ENCODE measurements at places on chromosomes 1 and 21.

DNA sequence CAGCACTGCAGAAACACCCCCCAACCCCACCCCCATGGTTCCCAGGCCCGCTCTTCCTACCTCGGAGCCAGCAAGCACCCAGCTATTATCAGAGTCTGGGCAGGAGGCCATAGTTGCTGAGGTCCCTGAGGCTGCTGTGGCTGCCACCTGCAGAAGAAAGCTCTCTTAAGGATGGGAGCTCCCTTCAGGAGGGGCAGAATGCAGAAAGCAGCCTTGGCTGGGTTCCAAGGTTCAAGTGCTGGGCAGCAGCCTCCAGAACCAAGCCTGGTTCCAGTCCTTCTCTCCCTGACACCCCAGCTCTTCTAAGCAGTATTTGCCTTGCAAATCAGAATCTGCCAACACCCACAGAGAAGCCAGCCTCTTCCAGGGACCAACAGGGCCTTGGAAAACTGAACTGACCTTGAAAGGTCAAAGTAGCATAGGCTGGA, 2.3 kb downstream of the PBXIP1 start:
- peak; percentile 51 for DNase-seq

DNA sequence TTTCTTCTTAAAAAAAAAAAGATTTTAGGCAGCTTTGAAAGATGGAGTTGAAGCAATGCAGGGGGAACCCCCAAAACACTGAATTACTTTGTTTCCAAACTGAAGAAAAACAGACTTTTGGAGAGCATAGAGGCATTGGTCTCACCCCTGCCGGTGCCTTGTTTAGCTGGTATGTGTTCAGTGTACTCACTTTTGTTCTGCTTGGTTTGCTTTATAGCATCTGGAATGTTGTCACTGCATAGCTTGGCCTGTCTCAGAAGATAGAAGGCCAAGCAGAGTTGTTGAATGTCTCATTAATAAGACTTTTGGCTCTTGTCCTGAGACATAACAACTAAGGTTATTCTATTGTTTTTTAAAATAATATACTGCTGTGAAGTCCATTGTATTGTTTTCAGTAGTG, 6.9 kb downstream of the THRAP3 start:
- DNase-seq, result no peak

DNA sequence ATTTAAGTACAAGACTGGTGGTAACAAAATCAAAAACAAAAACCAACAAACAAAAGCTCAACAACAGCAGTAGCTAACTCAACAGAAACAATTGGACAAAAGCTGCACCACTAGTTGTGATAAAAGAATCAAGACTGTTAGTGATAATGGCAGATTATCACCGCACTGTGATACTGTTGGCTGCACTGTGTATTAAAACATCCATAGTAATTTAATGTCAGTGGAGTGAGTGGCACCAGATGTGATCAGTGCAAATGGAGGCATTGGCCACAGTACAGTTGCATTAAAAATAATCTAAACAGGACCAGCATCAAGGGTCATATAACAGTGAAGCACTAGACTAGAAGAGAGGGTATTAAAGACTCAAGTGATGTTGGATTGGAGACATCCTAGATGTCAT, 1341.3 kb downstream of the MRPL39 start:
- DNase-seq, result no peak

DNA sequence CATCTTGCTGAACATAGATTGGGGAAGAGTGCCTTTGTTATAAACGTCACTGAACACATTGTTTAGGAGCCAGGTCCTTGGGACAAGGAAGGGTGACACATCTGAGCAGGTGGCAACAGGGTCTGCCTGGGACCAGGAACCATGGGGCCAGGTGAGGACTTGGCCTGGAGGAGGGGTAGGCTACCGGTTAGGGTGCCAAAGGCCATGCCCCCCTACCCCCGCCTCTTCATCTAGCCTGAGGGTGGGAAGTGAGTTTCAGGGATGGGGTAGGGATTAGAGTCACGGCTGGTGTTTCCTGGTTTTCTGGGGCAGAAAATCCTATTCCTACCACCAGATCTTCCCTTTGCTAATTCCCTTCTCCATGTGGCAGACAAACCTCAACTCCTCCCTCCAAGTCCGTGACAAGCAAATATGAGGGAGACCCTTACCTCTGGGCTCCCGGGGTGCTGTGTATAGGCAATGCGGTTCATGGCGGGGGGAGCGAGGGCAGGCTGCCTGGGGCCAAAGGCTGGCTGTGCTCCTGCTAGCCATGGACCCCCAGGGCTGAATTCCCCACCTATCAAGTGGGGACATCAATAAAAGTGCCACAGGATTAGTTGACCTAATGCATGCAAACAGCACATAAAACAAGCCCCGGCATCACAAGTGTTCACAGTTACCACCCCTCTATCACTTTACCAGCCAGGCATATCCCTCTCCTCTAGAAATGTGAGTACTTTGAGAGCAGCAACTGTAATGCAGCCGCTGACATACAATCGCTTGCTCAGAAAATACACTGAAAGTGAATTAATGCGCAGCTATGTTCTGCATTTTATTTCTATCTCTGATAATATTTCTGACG, 14.5 kb downstream of the CD247 start:
- DNase-seq, result no peak

DNA sequence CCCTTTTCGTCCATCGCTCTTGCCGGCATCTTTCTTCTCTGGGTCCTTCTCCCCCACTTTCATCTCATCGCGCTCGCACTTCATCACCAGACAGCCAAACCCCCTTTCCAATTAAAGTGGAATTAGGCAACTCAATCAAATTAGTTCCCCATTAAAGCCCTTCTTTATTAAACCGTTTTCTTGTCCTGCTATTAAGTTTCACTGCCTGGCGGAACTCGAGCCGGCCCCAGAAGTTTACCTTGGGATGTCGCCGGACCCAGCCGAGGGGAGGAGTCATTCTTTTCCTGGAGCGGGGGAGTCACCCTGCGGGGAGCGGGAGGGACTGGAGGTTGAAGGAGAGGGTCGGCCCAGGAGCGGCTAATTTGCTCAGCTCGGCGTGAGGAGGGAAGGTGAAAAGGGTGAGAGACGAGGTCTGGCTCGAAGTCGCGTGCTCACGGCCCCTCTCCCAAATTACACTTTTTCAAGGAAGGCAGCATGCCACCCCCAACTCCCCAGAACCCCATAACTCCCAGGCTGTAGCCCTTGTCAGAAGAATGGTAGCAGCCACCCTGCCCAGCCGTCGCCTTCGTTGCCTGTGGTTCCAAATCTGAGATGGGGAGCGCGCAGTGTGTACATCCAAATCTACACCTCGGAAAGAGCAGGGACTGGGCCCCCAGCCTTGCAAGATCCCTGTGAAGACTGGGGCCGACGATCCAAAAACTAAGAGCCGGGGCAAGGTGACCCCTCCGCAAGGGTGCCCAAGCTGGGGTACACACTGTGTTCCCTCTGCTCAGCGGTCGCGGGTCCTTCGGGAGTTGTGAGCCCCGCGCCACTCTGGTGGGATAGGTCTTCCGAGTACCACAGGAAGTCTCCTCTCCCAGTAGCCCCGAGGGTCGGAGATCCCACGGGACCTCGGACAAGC, 6.4 kb downstream of the DMRTA2 start:
- DNase-seq, result no peak

DNA sequence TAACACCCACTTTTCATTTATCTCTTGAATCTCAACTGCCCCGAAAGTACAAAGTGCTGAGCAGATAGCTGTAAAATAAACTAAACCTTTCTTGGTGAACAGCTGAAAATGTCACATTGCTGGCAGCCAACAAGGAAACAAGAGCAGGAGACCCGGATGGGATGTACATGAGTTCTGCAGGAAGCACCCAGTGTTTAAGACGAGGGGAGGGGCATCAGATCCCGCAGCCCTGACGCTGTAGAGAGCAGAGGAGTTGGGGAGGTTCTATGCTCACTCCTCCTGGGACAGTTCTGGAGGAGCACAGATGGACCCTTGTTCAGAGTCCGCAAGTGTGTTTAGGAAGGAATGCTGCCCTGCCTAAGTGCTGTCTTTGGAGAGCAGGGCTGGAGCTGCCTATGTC, 32.0 kb upstream of the EPHA8 start:
- DNase-seq, result no peak

- no peak for DNase-seq
These were observed 55.9 kb downstream of the ZBTB18 start for GRCh38 chr1:244106837-244107493.

DNA sequence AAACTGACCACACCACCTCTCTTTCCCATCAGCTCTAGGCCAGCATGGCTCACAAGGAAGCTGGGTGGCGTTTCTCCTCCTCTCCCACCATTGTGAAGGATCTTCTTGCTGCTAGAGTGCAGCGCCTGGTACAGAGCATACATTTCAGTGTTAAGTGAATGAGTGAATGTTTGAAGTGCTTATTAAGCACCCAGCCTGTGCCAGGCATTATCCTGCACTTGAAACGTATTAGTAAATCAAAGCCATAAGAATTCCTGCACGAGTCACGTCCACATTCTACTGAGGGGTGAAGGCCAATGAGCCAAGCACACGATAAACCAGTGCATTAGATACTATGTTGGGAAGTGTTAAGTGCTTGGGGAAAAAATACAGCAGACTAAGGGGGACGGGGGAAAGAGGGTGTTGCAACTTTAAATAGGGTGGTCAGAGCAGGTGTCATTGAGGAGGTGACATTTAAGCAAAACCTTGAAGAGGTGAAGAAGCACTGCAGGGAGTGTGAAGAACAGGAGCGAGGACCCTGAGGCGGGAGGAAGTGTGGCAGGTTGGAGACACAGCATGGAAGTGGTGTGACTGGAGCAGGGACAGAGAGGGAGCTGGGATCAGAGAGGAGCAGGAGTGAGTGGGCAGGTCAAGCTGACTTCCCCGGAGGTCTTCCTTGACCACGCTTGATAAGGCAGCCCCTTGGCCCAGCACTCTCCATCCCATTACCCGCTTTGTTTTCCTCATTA, 48.5 kb upstream of the LRRN2 start:
- DNase-seq, result no peak

DNA sequence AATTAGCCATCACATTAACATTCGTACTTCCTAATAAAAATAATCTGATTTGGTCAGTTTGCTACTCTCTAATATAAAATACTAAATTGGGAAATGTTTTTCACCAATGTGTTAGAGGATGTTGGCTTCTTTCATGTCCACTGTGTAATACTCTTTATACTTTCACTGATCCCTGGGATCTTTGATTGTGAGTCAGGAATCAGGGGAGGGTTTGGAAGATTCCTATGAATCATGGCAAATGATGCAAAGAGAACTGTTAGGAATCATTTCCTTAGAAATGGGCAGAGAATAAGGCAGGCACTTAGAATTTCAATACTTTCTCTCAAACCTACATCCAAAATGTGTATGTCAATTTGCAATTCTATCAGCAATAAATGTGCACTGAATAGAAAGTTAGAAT, 31.0 kb downstream of the KRTAP24-1 start:
- no peak for DNase-seq

GRCh38 chr1:238177960-238178645, 287.4 kb upstream of the ZP4 start:
- DNase-seq, result no peak

DNA sequence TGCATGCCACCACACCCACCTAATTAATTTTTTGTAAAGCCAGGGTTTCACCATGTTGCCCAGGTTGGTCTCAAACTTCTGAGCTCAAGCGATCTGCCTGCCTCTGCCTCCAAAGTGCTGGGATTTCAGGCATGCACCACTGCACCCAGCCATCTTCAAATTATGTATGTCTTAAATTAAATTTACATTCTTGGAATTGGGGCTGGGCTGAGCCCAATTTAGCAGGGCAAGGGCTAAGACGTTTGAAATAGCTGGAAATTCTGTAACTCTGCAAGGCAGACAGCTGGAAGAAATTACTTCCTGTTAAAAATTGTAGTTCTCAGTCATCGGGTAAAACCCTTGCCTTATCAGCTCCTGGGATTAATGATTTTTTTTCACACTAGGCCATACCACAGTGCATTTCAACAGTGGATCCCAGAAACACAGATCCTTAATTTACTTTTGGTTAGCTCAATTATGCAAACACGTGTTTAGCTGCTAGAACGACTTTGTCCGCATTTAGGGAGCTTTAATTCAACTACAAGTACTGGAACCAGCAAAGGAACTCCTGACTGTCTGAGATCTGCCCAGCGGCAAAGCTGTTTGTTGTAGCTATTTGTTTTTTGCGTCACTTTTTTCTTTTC, 83.3 kb downstream of the OLFML3 start:
- DNase-seq, result no peak

DNA sequence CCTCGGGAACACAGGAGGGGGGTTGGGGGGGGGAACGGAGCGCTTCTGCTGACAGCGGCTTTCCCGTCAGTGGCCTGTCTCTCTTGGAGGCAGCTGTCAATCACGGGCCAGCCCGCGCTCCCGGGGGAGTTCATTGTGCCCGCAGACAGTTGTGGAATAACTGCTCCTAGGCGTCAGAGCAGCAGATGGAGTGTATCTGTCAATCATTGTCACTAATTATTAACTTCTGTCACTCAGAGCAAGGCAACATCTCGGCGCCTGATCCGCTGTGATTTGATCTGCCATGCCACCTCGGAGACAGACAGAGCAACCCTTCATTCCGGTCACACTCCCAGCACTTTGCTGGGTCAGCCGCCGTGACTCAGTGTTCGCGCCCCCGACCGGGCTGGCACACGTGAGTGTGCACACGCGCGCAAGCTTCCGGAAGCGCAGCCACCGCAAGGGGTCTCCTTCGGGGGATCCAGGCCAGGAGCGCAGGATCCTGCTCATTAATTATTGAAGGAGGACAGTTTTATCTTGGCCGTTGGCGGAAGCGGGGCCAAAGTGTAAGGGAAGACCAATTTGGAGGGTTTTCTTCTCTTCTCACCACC, 75.8 kb downstream of the RRAGC start:
- no peak for DNase-seq

- DNase-seq, result peak; percentile 27
These were observed 30.9 kb downstream of the SKI start for GRCh38 chr1:2258996-2259395.

GRCh38 chr1:236155399-236155767, 13.0 kb downstream of the GPR137B start:
- DNase-seq, result no peak

DNA sequence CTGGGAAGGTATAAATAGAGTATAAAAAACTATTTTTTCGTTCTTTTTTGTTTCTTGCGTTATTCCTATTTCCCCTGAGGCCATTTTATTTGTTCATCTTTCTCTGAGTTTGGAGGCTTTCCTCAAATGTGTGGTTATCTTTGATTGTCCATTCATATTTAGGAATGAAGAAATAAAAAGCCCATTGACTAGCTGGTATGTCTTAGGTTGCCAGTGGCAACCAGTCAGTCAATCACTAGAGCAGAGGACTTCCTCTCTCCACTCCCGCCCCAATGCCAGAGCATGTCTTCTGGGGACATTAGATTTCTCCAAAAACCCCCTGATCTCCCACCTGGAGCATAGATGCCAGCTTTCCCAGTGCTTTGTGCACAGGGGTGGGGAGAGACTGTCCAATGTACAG, 20.7 kb upstream of the FOXE3 start:
- no peak for DNase-seq

- DNase-seq, result no peak
These were observed 14.0 kb upstream of the AIM2 start for GRCh38 chr1:159090286-159091179.

GRCh38 chr1:23108918-23109533, 59.6 kb downstream of the LUZP1 start:
- DNase-seq, result no peak

GRCh38 chr1:42006836-42007235, 88.1 kb upstream of the HIVEP3 start:
- DNase-seq, result no peak
